ENCODE measurements at places on chromosomes 1 and 21.

DNA sequence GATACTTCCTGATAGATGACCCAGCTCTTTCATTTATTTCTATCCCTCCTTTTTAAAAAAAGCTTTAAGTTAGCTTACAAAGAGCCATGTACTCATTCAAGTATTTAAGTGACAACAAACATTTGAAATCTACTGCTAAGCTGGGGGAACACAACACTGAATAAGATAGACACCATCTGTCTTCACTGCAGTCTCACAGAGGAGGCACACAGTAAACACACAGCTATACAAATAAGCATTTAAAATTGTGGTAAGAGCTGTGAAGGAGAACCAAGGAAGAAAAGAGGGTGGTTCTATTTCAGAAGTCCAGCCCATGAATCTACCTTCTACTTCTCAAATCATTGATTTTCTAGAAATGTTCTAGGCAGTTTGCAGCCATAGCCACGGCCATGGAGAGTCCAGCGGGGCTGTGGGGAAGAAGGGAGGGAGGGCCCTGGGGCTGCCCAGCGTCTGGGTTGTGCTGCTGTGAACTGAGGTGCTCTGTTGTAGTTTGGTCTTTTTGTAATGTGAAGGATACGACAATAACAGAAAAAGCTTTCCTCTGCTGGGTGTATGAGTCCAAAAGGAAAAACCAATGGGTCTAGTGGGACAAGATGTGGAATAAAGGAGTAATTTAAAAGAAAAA, 28.2 kb downstream of the PRDM2 start:
- DNase-seq: no peak

DNA sequence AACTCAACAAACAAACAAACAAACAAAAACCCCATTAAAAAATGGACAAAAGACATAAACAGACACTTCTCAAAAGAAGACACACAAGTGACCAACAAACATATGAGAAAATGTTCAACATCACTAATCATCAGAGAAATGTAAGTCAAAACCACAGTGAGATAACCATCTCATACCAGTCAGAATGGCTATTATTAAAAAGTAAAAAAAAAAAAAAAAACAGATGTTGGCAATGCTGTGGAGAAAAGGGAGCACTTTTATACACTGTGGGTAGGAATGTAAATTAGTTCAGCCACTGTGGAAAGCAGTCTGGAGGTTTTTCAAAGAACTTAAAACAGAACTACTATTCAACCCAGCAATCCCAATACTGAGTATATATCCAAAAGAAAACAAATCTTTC, 94.7 kb downstream of the PLPP3 start:
- DNase-seq: no peak

DNA sequence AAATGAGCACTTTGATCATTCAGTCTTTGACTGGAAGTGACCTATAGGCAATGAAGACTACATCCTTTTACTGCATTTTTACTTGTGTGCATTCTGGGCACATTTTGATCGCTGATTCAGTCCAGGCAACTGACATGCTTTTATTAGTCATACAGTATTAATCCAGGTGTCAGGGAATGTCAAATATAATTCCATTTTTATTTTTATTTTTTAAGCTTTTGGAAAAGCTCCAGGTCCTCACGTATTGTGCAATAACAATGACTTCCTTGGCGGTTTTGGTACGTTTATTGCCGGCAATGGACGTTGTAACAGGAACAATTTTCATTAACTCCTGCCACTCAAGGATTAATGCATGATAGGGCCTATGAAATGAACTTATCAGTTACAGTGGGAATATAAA, 302.6 kb upstream of the PTBP2 start:
- no peak for DNase-seq

GRCh38 chr1:19439464-19440171, 45.7 kb downstream of the CAPZB start:
- peak; percentile 33 for DNase-seq

DNA sequence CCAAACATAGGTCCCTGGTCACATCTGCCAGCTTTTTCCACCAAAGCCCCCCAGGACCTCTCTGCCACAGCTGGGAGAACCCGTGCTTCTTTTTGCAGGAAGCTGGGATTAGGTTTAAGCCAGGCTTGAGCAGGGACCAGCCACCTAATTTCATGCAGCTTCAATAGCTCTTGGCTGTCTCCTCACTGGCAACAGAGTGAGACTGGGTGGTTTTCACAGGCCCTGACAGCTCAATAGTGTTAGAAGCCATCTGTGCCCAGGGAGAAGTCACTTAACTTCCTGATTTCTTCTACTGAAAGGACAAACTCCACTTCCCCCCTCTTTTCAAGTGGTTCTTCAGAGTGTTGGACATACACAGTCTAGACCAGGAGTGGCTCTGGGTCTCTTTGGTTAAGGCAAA, 20.4 kb upstream of the SRSF4 start:
- DNase-seq: no peak

DNA sequence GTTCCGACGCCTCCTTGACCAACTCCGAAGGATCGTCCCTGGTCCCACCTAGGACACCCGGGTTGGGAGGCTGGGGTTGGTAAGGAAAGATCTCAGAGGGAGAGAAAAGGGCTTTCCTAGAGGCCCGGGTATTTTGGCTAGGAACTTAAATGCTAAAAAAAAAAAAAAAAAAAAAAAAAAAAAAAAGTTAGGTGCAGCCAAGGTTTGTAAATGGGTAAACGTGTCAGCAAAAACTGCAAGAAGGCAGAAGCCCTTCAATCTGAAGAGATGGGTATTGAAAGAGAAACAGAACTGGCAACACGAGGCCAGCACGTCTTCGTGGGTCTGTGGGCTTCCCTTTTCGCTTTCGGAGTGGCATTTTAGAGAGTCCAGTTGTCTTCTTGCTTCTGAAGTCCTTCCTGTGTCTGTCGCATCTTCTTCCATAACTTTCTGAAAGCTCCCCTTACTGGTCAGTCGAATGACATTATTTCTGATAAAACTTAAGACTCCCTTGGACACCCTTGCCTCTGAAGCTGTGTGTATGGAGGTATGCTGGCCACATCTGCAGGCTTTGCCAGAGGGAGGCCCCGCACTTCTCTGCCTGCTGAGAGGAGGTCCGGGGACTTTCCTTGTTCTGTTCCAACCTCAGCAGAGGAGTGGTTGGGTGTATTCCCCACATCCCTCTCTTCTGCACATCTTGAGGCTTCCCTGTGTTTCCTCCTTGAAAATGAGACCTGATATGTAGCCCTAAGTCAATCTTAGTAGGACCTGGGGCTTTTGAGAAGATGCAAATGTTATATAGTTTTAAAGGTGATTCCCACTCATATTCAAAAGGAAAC, 745 bp downstream of the RCSD1 start:
- no peak for DNase-seq

- DNase-seq: no peak
Measured at GRCh38 chr1:23868557-23869016, 497 bp upstream of the FUCA1 start.

DNA sequence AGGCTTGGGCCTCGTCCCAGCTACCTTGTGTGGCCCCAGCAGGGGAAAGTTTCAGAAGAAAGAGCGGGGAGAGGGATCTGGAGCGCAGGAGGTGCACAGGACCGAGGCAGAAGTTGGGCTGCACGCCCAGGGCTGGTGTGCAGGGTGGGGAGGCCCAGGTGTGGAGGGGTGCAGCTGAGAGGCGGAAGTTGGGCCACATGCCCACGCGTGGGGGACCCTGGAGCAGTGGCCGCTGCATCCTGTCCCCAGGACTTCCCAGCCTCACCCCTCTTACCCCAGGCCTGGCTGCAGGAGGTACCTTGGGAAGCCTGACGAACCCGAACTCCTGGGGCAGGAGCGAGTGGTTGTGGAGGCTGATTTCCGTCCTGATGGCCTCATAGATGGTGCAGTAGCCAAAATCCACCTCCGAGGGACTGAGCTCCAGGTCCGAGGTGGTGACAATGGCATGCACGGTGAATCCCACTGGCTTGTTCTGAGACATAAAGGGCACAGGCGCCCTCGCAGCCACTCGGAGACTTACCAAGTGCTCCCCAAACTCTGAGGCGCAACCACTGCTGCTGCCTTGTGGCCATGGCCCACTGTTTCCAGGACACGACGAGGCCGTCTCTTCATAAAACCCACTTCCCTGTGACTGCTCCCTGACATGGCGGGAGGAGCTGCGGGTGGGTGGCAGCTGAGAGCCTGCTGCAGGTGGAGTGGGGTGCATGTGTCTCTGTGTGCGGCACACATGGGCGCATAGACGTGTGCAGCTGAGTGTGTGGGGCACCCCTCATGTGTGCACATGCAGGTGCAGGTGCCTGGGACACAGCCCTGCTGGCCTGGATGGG, 20.4 kb upstream of the TMEM52 start:
- no peak for DNase-seq

- DNase-seq: peak; percentile 83
Measured at GRCh38 chr1:20521960-20522861, 14.3 kb upstream of the MUL1 start.

- DNase-seq: peak; percentile 89
Measured at GRCh38 chr1:100734676-100735075, 15.1 kb downstream of the VCAM1 start.

DNA sequence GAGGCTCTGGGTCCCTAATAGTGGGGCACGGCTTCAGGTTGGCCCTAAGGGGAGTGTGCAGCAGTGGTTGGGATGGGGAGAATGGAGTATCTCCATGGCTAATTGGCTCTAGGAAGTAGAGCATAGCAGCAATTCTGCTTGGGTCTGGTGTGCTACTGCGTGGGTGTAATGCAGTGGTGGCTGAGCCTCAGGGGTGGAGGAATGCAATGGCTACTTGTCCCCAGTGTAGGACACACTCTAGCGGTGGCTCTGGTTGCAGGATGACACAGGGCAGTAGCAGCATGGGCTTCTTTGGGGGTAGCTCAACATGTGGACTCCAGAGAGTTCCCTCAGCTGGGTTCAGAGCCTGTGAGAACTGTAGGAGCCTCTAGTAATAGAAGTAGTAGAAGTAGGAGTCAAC, 91.2 kb upstream of the FAM78B start:
- no peak for DNase-seq

Data from endothelial cell of umbilical vein (primary cell).